Myocyte (in vitro differentiated cells): ENCODE measurements at places on chromosomes 5 and 9.

DNA sequence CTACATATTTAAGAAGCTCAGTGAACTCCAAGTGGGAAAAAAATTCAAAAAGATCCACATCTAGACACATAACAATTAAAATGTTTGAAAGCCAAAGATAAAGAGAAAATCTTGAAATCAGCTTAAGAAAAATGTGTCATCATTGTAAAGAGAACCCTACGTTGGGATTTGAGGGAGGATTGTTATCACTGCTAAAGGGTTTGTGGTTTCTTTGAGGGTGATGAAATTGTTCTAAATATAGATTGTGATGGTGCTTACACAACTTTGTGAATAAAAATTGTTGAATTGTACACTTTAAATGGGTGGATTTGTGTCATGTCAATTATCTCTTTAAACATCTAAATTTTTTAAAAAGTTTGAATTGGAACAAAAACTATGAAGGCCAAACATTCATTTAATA is 92.2 kb upstream of the ADAMTS19 start:
- peak; percentile 13 for DNase-seq

- DNase-seq = peak; percentile 83
Measured at GRCh38 chr5:151085517-151086041, 4.7 kb upstream of the TNIP1 start.

DNA sequence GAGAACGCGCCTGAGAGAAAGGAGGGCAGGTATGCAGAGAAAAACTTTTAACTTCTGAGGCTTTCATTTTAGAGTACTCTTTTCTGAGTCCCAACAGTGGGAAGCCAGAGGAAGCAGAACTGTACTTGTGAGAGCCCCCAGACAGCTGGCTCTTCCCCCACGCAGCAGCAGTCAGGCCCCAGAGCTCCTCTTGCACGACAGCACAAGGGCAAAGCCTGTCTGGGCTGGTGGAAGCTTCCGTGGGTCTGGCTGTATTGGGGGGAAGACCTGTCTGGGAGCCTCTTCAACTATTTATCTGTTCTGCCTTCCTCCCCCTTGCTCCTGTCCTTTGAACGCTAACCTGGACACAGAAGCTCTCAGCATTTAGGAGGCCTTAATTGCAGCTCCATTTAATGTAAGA is 68.2 kb downstream of the THBS4 start:
- no peak for DNase-seq

GRCh38 chr5:19987612-19988361 is at the start of gene CDH18:
TSS of gene CDH18 (minus strand) at chr5:19988200. CDS start at chr5:19838986, 149,214 bp downstream.
- peak; percentile 49 for DNase-seq
